ENCODE measurements at places on chromosomes 12 and 14. TPM values are rescaled to one million over a fixed set of nuclear protein-coding genes. Genes with fewer than 3 reads are reported as not detected.

The SERPINA5 gene
- total RNA-seq, result 0.24 TPM

The DERA gene
- 51.0 TPM for total RNA-seq

The GARIN6 gene
- total RNA-seq, result 0.24 TPM

The CD163 gene
- total RNA-seq, result 67.7 TPM

The CYP27B1 gene
- not detected for total RNA-seq

The SMOC1 gene
- 17.6 TPM for total RNA-seq

The KCNC2 gene
- total RNA-seq, result 4.1 TPM

The CYP46A1 gene
- 9.4 TPM for total RNA-seq

The CLEC1A gene
- total RNA-seq, result 3.1 TPM

The KERA gene
- total RNA-seq, result 3.1 TPM

The PARPBP gene
- total RNA-seq, result 14.2 TPM

The PKP2 gene
- 45.7 TPM for total RNA-seq

The SYNDIG1L gene
- not detected for total RNA-seq

The GNS gene
- total RNA-seq, result 117 TPM

The WNT1 gene
- total RNA-seq, result not detected

The LRTM2 gene
- 1.2 TPM for total RNA-seq

The SDS gene
- 2.4 TPM for total RNA-seq

The HOXC4 gene
- 3.4 TPM for total RNA-seq

The CAPZA3 gene
- 0.72 TPM for total RNA-seq

The LMNTD1 gene
- total RNA-seq, result not detected

The GLI1 gene
- 3.6 TPM for total RNA-seq

The TMTC1 gene
- total RNA-seq, result 12.8 TPM

The ALDH1L2 gene
- total RNA-seq, result 20.0 TPM

The ALX1 gene
- total RNA-seq, result 4.6 TPM

The CNTN1 gene
- 88.6 TPM for total RNA-seq

The IFI27 gene
- 40.7 TPM for total RNA-seq

The SLC39A2 gene
- not detected for total RNA-seq

The LRP1-AS gene
- 1.2 TPM for total RNA-seq

The DNAH10 gene
- total RNA-seq, result 0.72 TPM

The TEX52 gene
- 11.3 TPM for total RNA-seq

The GZMH gene
- total RNA-seq, result not detected

The SMCO2 gene
- 14.2 TPM for total RNA-seq

The SLC5A8 gene
- 1.7 TPM for total RNA-seq

The KIF26A gene
- 11.8 TPM for total RNA-seq

The PTCSC3 gene
- total RNA-seq, result not detected

Data from umbilical cord (tissue), 2 donors.